ENCODE measurements at places on chromosomes 4 and X.

GRCh38 chr4:141502755-141503154 lies 133.6 kb upstream of the IL15 start:
- DNase-seq = no peak

GRCh38 chr4:38964942-38965775 lies 67.0 kb downstream of the TMEM156 start:
- DNase-seq = no peak

- no peak for DNase-seq
These were observed 54.4 kb downstream of the SOD3 start for GRCh38 chr4:24849756-24850155.

DNA sequence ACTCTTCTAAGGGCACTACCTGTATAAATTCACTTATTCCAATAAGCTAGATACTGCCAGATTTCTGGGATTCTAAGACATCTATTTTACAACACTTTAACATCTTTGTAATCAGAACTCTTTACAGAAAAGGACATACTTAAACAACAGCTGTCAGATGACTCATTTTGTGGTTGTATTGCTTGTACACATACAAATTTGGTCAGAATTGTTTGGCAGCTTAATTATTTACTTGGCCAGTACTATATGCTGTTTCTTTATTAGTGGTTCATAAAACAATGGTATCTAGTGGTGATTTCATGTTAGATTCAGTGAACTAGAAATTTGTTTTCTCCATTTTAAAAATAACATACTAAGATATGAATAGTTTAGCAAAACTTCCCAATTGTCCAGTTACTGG lies 27.2 kb downstream of the PALLD start:
- DNase-seq = no peak

- DNase-seq = no peak
These were observed 601.4 kb upstream of the ACTRT1 start for GRCh38 chrX:128653524-128654060.

DNA sequence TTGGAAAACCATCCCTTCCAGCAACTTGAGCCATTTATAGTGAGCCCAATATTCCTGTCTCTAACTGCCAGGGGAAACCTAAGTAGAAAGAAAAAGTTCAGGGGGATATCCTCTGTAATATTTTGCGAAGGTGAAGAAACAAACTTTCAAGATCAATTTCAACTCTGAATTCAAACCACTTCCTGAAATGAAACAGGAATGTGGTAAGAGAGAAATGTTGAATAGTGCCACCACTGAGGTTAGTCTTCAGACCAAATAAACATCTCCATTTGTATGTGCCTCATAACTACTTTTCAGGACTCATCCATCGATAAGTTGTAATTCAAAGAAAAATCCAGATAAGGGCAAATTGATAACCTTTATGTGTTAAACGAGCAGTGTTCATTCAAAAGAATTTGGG lies 128.7 kb downstream of the GABRB1 start:
- DNase-seq = no peak

GRCh38 chr4:8376361-8377102 lies 64.0 kb downstream of the ACOX3 start:
- DNase-seq = no peak

GRCh38 chr4:3871181-3871852 lies 105.1 kb downstream of the ADRA2C start:
- DNase-seq = no peak

- DNase-seq = no peak
These were observed 552.0 kb downstream of the STIM2 start for GRCh38 chr4:27412613-27413012.

DNA sequence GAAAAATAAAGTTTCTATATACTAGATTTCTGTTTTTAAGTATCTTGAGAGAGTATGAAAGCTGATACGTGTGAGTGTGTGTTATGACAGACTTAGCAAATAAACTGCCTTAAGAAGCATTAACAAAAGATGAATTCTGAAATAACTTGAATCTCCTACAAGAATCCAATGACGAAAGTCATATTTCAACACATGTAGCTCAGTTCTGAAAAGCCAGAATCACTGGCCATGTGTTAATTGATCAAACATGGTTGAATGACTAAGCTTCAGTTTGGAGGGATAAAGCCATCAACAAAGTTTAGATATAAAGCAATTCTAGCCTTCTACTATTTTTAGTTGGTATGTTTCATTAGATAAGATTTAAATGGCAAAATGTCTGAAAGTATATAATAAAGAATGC lies 88.5 kb upstream of the ETNPPL start:
- DNase-seq = no peak

DNA sequence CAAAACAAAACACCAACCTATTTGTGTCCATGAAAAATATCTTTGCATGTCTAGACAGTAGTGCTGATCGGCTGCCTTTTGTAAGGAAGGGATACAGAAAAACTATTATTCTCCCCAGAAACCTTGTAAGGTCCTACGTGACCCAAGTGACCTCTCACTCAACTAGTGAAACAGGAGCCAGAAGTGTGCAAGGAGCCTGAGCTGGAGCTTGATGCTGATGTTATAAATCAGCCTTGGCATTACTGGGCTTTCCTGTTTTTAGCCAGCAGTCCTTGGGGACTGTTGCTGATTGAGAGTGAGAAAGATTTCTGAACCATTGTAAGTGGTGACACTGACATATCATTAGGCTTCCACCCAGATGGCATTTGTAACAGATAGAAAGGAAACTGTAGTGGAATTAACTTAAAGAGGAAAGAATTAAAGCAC lies 100.8 kb upstream of the LIMCH1 start:
- no peak for DNase-seq

- no peak for DNase-seq
These were observed 44.6 kb downstream of the FGFBP1 start for GRCh38 chr4:15893962-15894361.

- no peak for DNase-seq
These were observed 89.7 kb downstream of the OPHN1 start for GRCh38 chrX:68343551-68343950.

GRCh38 chr4:135921081-135921480 lies 1611.2 kb downstream of the PCDH18 start:
- no peak for DNase-seq
